ENCODE measurements at places on chromosomes 1 and 21. TPM values are rescaled to one million over a fixed set of nuclear protein-coding genes. Genes with fewer than 3 reads are reported as not detected.

Gene CFAP107
- total RNA-seq = not detected

Gene C4BPA
- 0.60 TPM for total RNA-seq

Gene AMPD1
- not detected for total RNA-seq

Gene RAB7B
- 0.15 TPM for total RNA-seq

Gene SMIM1
- total RNA-seq = 1.3 TPM

Gene OR6K3
- total RNA-seq = not detected

Gene CD247
- total RNA-seq = 408 TPM

Gene HPDL
- 1.4 TPM for total RNA-seq

Gene FBXO2
- total RNA-seq = 8.4 TPM

Gene FCRL2
- 1.2 TPM for total RNA-seq

Gene CROCC
- total RNA-seq = 98.1 TPM

Gene UTS2
- 0.70 TPM for total RNA-seq

Gene PDPN
- 0.61 TPM for total RNA-seq

Gene PFKFB2
- 4.7 TPM for total RNA-seq

Gene PLD5
- total RNA-seq = not detected

Gene DRAXIN
- 0.18 TPM for total RNA-seq

Gene LCE1B
- not detected for total RNA-seq

Gene USH2A
- total RNA-seq = not detected

Gene TTC34
- 2.2 TPM for total RNA-seq

Gene TCP10L
- 0.49 TPM for total RNA-seq

Gene MRPL24
- 52.6 TPM for total RNA-seq

Gene NSUN4
- total RNA-seq = 29.3 TPM

Gene NHLH2
- total RNA-seq = not detected

Gene TMCC2
- total RNA-seq = 1.9 TPM

Gene NPR1
- total RNA-seq = not detected

Gene OR10T2
- total RNA-seq = not detected

Gene CD1D
- 0.10 TPM for total RNA-seq

Gene PTP4A2
- total RNA-seq = 341 TPM

Gene S100B
- 11.4 TPM for total RNA-seq

Gene TMPRSS15
- total RNA-seq = not detected

Gene HPCAL4
- total RNA-seq = 28.5 TPM

Gene SPRR1A
- total RNA-seq = not detected

Gene CYP4Z1
- not detected for total RNA-seq

Gene FGR
- 5.6 TPM for total RNA-seq

Gene CD1B
- not detected for total RNA-seq

Gene AMY2A
- 1.6 TPM for total RNA-seq

Gene HES4
- 11.9 TPM for total RNA-seq

Gene HSD3B2
- total RNA-seq = not detected

Gene PLA2G2F
- not detected for total RNA-seq

Gene FAM78B
- total RNA-seq = 0.43 TPM

Gene FNDC10
- total RNA-seq = 5.9 TPM

Gene RNU1-3
- 2,148 TPM for total RNA-seq

Gene TDRKH
- 9.6 TPM for total RNA-seq

Gene AGO3
- 39.0 TPM for total RNA-seq

Gene EFNA1
- 5.1 TPM for total RNA-seq

Gene LINGO4
- 0.36 TPM for total RNA-seq

Gene OR2T11
- total RNA-seq = not detected

Gene ISG15
- 48.5 TPM for total RNA-seq

Gene LCE1A
- total RNA-seq = not detected

Gene PLA2G5
- not detected for total RNA-seq

Gene POU3F1
- total RNA-seq = 0.70 TPM

Gene ADAM30
- not detected for total RNA-seq

Gene THAP3
- total RNA-seq = 26.1 TPM

Gene SERPINC1
- total RNA-seq = not detected

Gene SMCP
- not detected for total RNA-seq

Gene OBSCN
- 81.4 TPM for total RNA-seq

Gene S100A10
- 256 TPM for total RNA-seq

Gene QSOX1
- 32.5 TPM for total RNA-seq

Gene NCF2
- 2.9 TPM for total RNA-seq
